ENCODE measurements at places on chromosomes 4 and X.
A peak's percentile ranks its signal among the peaks of the same experiment; 100 is the strongest.

DNA sequence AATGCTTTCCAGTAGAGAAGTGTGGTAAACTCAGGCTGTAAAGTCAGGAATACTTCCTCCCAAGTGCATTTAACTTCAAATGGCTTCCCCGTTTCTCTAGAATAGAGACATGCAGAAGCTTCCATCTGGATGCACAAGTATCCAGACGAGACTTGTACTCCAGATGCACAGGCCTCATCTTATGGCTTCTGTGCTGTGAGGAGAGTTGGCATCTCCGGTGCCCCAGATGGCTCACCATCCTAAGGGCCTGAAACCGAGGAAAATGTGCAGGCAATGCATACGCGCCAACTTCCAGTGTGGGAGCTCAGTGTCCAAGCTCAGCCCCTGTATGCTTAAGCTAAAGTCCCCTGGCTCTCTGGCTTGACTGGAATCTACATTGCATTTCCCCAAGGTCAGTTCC is 184.0 kb upstream of the TBL1X start:
- DNase-seq = no peak

- DNase-seq = no peak
Observed at GRCh38 chr4:83259586-83259985, 25.0 kb downstream of the COQ2 start.

GRCh38 chrX:139559383-139560042 is 29.0 kb downstream of the F9 start:
- DNase-seq = peak; percentile 65

- no peak for DNase-seq
Observed at GRCh38 chrX:105109936-105110335, 110.6 kb downstream of the TEX13A start.

- no peak for DNase-seq
Observed at GRCh38 chrX:68934421-68934820, 105.6 kb downstream of the EFNB1 start.

- DNase-seq = peak; percentile 45
Observed at GRCh38 chr4:102627831-102628523, 126.8 kb downstream of the NFKB1 start.

DNA sequence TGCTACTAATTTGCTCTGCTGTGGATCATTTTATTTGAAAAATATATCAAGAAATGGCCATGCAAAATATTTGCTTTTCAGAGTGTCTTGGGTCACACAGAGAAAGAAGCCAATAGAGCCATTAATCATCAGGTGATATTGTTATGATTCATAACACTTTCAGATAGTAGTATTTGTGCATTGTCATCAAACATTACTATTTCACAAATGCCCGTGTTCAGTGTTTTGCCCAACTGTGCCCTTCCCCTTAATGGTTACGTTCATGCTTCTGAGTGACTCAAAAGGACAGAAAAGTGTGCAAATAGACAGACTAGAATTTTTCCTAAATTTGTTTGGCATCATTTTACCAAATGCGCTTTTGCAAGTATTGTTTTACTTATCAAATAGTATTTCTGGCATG is 46.5 kb downstream of the PHOX2B start:
- no peak for DNase-seq

GRCh38 chr4:24630937-24631336 is 46.6 kb upstream of the DHX15 start:
- no peak for DNase-seq

DNA sequence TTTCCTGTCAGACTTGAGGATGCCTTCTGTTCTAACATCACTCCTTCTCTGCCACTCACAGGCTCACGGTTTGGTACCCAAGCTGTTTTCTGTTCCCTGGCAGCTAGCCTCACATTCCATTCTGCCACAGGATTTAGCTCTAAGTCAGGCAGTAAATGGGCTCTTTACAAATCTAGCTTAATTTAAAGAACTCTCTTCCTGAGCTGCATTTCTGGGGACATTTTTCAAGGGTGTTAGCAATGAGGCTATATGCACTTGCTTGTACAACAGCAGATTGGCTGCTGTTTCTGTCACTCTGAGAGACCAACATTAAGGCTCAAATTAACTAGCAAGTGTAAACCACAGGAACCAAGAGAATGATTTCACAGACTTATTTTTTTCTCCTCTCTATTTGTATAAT is 337.8 kb upstream of the NOCT start:
- DNase-seq = no peak

- DNase-seq = no peak
Observed at GRCh38 chrX:152937236-152937635, 39.4 kb downstream of the ZNF185 start.

DNA sequence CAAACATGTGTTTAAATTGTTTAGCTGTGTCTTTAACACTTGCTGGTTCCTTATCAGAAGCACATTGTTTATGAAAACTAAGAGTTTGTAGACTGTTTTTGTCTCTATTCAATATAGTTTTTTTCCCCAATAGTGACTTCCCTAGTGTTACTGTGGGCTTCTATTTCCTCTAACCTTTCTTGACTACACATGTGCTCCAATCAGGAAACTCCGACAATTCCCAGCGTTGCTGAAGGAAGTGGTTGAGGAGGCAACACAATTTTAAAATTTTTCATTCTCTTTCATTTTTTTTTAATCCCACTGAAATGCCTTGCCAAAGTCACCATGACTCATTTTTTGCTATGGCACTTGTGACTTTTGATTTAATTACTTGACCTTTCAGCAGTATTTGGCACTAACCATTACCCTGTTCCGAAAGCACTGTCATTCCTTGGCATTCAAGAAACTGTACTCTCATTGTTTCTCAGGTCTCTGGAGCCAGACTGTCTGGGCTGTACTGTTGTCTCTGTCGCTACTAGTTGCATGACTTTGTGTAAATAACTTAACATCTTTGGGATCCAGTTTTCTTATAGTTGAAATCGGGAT is 67.6 kb upstream of the FREM3 start:
- DNase-seq = peak; percentile 41

- DNase-seq = no peak
Observed at GRCh38 chrX:85569096-85569495, 189.6 kb upstream of the POF1B start.

- peak; percentile 51 for DNase-seq
Observed at GRCh38 chr4:179095585-179096221, 1653.5 kb upstream of the AGA start.

GRCh38 chr4:7540206-7540605 is 105.5 kb upstream of the PSAPL1 start:
- no peak for DNase-seq

DNA sequence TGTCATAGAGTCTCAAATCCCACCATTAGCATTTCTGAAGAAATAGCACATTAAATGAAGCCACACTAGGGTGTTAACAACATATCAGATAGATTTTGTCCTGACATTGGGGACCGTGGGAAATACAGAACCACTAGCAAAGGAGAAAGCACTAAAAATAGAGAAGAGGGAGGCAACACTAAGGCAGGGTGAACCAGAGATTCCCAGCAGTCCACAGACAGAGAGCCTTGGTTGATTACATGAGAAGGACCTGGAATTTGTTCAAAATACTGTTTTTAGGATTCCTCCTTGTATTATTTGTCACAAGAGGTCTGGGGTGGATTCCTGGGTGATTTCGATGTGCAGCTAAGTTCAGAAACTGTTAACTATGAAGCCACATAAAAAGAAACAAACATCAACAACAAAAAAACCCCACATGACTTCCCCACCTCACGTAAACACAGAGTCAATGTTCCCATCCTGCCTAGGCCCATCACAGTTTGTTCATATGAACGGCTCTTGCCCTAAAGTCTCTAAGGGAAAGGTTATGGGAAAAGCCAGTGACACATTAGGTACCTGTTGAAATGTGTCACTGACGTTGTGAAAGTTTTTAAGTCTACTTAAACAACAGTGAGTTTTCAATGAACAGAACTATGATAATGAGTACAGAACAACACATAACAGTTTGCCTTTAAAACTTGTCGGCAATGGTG is 23.6 kb upstream of the GRSF1 start:
- DNase-seq = no peak

DNA sequence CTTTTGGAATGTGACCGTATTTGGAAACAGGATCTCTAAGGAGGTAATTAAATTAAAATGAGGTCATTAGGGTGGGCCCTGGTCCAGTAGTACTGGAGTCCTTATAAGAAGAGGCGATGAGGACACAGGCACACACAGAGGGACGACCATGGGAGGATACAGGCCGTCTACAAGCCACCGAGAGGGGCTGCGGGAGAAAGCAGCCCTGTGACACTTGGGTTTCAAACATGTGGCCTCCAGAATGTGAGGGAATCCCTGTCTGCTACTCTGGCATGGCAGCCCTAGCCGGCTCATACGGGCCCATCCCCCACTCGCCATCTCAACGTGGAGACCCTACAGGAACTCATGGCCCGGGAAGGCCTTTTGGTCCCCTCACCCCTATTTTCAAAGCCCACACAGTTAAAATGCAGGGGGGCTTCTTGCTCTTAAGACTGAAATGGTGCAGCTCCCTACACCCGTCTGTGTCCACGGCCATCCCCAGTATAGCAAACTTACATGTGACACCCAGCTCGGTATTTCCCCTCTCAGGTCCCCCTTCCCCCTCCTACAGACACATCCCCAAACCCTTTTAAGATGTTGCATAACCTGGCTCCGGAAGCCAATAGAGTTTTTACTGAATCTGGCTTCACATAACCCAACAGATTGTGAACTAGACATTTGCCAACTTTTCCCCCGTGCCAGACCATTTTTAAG is 124.1 kb upstream of the TBL1X start:
- DNase-seq = no peak

GRCh38 chrX:11944501-11944900 is 186.5 kb downstream of the MSL3 start:
- DNase-seq = peak; percentile 55

- DNase-seq = peak; percentile 4
Observed at GRCh38 chrX:104137496-104137895, 19.3 kb downstream of the SLC25A53 start.

DNA sequence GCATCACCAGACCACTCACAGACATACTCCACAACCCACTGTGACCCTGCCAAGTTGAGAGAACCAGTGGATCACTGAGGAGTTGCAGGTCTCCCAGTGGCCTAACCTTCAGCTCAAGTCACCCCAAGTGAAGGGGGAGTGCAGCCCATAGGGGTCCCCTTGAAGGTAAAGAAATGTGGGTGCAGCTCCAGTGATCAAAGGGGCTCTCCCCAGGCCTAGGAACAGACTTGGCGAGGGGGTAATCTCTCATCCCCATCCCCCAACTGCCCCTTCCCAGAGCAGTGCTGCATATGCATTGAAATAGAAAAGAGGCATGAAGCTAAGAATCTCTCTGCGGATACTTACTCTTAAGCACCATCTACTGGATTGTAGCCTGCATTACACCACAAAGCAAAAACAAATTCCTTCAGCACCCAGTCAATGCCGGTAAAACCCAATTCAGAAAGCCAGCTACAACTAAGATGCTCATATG is 27.0 kb downstream of the MAGEE1 start:
- peak; percentile 3 for DNase-seq

GRCh38 chr4:164210377-164210776 is 543.6 kb upstream of the SMIM31 start:
- no peak for DNase-seq

DNA sequence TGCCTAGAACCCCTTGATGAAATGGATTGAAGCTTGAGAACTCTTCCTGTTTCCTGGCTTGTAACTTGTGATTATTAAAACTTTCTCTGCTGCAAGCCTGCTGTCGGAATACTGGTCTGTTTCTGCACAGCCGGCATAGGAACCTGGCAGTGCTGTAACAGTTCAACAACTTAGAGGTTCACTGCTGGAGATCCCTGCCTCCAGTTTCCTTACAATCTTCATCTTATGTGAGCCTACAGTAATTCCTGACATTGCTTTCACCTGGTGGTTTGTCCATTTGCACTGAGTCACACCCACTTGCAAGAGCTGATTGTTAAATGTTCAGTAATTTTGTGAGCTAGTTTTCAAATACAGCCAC is 1.3 kb upstream of the SEPSECS start:
- DNase-seq = peak; percentile 23

GRCh38 chr4:5750946-5751665 is 40.1 kb downstream of the EVC start:
- peak; percentile 56 for DNase-seq

- DNase-seq = no peak
Observed at GRCh38 chr4:71232056-71232430, 106.8 kb upstream of the SLC4A4 start.

GRCh38 chr4:2689825-2690700 is 66.1 kb downstream of the TNIP2 start:
- no peak for DNase-seq

GRCh38 chr4:22391551-22391950 is 124.3 kb downstream of the ADGRA3 start:
- DNase-seq = peak; percentile 29

- no peak for DNase-seq
Observed at GRCh38 chr4:147368948-147369347, 111.9 kb upstream of the EDNRA start.

GRCh38 chrX:72042852-72043248 is 88.9 kb downstream of the RTL5 start:
- no peak for DNase-seq

- DNase-seq = peak; percentile 53
Observed at GRCh38 chrX:16946361-16946964, at the start of gene REPS2. TSS of gene REPS2 (plus strand) at chrX:16946658. CDS start at chrX:16946862, 204 bp downstream.

DNA sequence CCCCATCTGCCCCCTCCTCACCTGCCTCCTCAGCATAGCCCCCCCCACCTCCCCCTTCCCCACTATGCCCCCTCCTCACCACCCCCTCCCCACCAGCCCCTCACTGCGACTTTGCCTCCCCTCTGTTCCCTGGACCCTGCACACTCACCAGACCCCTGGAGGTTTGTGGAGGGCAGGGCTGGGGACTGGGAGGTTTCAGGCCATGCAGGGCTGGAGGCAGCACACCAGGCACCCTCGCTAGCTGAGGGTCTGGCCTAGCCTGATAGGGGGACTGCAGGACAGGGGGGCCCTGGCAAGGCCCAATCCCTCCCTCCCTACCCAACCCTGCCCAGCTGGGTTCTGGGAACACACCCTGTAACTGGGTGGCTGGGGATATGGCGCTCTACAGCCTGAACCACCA is 28.0 kb downstream of the TACC3 start:
- DNase-seq = no peak

- DNase-seq = peak; percentile 69
Observed at GRCh38 chrX:17046478-17047097, 100.1 kb downstream of the REPS2 start.
